ENCODE measurements at places on chromosomes 16 and 17.

DNA sequence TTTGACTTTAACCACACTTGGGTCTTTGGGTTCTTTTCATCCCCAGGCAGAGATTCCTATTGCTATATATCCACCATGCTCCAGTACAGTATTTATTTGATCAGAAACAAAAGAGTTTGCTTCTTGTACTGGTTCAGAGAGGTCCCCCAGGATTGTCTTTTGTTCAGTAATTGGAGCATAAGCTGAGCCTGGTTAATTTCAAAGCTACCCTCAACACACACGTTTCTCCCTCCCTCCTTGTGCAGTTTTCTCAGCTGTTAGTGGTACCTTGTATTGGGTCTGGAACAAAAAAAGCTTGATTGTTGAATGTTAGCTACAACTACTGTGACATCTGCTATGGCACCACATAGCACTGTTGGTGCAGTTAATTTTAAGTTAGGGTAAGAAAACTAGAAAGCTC is 50.0 kb downstream of the NUP93 start:
- DNase-seq, result no peak

DNA sequence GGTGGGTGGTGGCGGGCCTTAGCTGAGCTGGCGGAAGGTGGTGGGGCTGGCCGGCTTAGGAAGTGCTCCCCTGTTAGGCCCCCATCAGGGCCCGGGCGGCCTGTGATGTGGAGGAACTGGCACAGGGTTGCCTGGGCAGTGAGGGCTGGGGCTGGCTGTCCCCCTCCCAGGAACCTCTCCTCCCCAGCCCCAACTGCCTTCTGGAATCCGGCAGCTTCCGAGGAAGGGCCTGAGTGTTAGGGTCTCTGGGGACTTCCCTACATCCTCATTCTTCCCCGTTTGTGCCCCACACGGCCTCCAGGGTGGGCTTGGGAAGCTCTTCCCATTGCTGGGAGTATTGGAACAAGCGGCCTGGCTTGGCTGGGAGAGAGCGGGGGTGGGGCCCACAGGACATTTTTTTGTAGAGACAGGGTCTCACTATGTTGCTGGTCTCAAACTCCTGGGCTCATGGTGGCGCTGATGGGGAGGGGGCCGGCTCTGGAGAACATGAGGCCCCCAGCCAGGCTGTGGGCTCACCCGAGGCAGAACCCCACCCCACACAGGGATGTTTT is 89.9 kb upstream of the CIBAR2 start:
- DNase-seq, result no peak

DNA sequence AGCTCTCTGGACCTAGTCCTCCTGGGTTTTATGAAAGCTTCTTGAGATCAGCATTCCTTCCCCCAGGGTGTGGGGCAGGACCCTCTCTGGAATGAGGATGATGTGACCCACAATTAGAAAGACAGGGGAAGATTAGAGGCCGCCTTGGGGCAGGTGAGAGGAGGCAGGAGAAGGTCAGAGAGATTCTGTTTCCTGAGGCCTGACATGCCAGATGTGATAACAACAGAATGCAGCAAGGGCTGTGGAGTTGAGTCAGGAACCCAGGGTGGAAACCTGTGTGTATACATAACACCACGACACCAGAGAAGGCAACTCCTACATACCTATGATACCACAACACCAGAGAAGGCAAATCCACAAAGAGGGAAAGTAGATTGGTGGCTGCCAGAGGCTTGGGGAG is 5.4 kb upstream of the SLC5A10 start:
- DNase-seq, result no peak

- DNase-seq, result no peak
Measured at GRCh38 chr17:27319541-27320221, 25.8 kb downstream of the WSB1 start.

DNA sequence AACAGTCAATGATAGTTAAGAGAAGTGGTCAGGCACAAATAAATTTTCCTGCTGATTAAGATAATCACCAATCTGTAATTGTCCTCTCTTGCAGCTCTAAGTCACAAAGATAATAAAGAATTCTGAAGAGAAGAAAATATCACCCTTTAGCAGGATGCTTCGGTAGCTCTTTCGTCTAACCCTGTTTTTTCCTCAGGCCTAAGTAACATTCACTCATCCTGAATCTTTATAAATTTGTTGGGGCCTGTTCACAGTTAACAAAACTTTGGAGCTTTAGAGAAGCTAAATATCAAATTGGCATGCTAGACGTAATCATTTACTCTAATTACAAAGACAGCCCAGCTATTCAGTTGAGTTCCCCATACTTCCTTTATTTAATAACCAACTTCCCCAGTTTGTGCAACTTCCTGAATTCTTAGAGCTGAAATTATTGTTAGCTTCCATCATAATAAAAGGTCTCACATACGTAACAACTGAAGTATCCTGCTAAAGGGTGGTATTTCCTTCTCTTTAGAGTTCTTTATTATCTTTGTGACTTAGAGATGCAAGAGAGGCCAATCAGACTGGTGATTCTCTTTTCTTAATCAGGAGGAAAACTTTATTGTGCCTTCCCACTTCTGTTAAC is 118.6 kb downstream of the TANGO6 start:
- no peak for DNase-seq

DNA sequence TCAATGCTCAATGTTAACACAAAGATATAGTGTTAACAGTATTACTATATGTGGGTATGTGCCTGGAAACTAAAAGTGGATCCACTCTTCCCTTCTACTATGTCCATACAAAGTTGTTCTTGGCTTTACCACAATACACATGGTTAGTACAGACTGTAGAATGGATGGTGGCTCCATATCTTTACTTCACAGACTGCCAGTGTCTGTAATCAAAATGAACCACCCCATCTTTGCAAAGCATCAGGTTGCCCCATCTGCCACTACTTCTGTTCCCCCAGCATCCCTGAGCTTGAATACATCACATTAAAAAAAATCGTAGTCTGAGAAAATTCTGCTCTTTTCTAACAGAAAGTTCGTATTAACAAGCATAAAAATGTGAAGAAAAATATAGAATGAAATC is 30.0 kb downstream of the USP32 start:
- no peak for DNase-seq

- DNase-seq, result peak; percentile 57
Measured at GRCh38 chr16:69105501-69106361, at the start of gene HAS3. TSS of gene HAS3 (plus strand) at chr16:69105653. CDS start at chr16:69109396, 3,743 bp downstream.

GRCh38 chr17:82348434-82348833 is 10.6 kb upstream of the TEX19 start:
- DNase-seq, result no peak

GRCh38 chr17:76684756-76685155 is 26.0 kb downstream of the MXRA7 start:
- no peak for DNase-seq

GRCh38 chr17:69060822-69061221 is at the start of gene ABCA9:
TSS of gene ABCA9 (minus strand) at chr17:69060927. CDS start at chr17:69051126, 9,801 bp downstream.
- DNase-seq, result no peak

- DNase-seq, result no peak
Measured at GRCh38 chr16:54204756-54205155, 81.8 kb downstream of the IRX3 start.

GRCh38 chr17:68957944-68958343 is 2.8 kb upstream of the ABCA8 start:
- DNase-seq, result no peak

DNA sequence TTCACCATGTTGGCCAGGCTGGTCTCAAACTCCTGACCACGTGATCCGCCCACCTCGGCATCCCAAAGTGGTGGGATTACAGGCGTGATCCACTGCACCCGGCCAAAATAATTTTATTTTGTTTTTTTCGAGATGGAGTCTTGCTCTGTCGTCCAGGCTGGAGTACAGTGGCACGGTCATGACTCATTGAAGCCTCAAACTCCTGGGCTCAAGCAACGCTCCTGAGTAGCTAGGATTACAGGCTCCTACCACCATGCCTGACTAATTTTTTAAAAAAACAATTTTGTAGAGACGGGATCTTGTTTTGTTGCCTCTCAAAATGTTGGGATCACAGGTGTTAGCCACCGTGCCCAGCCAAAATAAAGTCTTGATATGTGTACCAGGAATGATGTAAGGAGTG is 2.4 kb upstream of the TTLL6 start:
- no peak for DNase-seq

DNA sequence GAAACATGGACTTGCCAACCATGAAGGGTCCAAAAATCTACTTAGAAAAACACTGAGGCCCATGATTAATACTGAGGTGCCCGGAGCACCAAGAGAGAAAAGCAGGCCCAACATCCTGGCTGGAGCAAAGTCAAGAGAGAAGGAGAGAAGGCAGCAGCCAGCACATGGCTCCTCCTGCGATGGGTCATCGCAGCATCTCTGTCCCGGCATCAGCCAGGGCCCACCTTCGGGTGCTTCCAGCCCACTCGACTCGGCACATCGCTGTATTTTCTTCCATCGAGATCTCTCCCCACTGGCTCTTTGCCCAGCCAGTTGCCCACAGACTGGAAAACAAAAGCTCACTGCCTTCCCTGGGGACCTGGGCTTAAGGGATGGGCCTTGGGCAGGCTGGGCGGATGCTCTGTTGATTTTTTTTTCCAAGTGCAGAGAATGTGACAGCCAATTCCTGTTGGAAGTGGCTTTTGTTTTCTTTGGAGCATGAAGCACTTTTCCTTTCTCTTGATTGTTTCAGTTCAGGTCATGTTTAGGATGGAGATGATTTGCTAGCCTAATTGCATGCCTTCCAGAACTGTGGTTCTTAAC is 58.1 kb downstream of the CYB5B start:
- no peak for DNase-seq

DNA sequence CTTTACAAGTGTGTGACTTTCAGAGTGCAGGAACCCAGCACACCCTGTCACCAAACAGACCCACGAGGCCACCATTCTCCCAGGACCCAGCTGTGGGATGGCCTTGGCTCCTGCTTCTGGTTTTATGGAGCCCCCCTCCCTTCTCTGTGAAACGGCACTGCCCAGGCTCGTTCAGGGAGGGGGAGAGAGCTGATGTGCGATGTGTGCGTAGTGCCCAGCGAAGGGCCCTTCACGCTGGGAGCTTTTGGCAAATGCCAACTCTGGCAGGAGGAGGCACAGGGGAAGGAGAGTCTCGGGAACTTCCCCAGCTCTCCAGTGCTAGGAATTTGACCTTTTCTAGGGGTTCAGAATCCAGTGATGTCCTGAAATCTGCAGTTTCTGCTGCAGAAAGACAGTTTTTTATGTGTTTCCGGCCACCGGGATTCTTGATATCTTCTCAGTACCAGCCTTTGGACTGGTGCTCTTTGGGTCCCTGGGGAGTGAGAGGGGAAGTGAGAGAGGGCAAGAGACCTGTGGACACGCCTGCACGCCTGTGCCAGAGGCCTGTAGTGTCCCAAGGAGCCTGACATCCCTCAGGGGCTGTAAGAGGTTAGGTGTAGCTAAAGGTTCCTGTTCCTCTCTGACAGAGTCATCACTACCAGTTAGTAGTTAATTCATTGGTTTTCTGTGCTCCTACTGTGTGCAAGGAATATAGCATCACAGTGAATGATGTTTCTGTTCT is 45.1 kb downstream of the CMIP start:
- DNase-seq, result no peak

- DNase-seq, result no peak
Measured at GRCh38 chr16:12303653-12304052, 327.1 kb downstream of the SNX29 start.

DNA sequence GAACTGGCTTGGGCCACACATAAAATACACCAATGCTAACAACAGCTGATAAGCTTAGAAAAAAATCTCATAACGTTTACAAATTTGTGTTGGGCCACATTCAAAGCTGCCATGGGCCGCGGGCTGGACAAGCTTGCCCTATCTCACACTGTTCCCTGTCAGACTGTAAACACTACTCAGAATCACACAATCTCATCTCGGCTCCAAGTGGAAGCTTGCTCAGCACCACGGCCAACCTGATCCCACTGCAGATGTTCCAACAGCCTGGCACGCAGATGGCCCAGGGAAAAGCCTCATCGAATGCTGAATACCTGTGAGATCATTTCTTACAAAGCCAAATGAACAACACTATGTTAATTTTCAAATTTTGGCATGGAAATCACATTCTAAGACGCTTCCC is 125.8 kb downstream of the ANKRD11 start:
- no peak for DNase-seq

GRCh38 chr16:23640615-23640930 is 537 bp downstream of the PALB2 start:
- DNase-seq, result no peak

GRCh38 chr17:73802314-73802713 is 158.1 kb upstream of the SDK2 start:
- DNase-seq, result no peak

- DNase-seq, result no peak
Measured at GRCh38 chr17:66397486-66397885, 95.1 kb downstream of the PRKCA start.

- no peak for DNase-seq
Measured at GRCh38 chr17:82923366-82924113, 83.7 kb upstream of the ZNF750 start.

GRCh38 chr17:80225230-80225629 is 5.0 kb downstream of the SLC26A11 start:
- no peak for DNase-seq

GRCh38 chr17:67441052-67441895 is 64.2 kb downstream of the PITPNC1 start:
- peak; percentile 74 for DNase-seq

DNA sequence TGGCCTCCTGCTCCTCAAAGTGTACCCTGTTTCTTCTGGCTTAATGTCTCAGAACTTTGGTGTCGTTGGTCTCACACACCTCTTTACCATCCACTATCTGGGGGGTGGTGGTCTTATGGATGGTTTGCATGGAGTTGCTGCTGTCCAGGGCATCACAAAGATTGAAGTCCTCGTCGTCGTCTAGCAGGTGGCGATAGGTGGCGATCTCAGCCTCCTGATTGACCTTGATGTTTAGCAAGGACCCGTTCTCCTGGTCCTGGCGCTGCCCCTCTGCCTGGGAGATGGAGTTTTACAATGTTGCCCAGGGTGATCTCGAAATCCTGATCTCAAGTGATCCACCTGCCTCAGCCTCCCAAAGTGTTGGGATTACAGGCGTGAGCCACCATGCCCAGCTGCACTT is 31.1 kb upstream of the HELZ start:
- DNase-seq, result no peak

- no peak for DNase-seq
Measured at GRCh38 chr17:3916825-3917224, 560 bp upstream of the P2RX1 start.

GRCh38 chr16:87207965-87208364 is 109.2 kb downstream of the C16orf95 start:
- no peak for DNase-seq

GRCh38 chr16:48373258-48374029 is 11.8 kb downstream of the SIAH1 start:
- no peak for DNase-seq

- DNase-seq, result no peak
Measured at GRCh38 chr16:4968879-4969483, 10.9 kb downstream of the SEC14L5 start.

- DNase-seq, result peak; percentile 71
Measured at GRCh38 chr17:19762515-19762961, 14.4 kb upstream of the ALDH3A1 start.

DNA sequence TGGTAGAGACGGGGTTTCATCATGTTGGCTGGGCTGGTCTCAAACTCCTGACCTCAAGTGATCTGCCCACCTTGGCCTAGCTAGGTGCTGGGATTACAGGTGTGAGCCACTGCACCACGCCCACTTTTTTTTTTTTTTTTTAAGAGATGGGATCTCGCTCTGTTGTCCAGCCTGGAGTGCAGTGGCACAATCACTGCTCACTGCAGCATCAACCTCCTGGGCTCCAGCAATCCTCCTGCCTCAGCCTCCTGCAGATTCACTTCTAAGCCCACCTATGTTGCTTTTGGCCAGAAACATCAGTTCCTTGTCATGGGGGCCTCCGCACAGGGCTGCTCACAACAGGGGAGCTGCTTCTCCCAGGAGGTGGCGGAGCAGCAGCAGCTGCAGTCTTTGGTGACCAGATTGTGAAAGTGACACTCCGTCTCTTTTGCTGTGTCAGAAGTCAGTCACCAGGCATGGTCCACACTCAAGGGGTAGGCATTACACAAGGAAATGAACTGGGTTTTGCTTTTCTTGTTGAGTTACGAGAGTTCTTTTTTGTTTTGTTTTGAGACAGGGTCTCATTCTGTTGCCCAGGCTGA is 4.5 kb upstream of the NME4 start:
- no peak for DNase-seq
